Amygdala (tissue), 56 donors: ENCODE measurements at places on chromosomes 1 and 21.

DNA sequence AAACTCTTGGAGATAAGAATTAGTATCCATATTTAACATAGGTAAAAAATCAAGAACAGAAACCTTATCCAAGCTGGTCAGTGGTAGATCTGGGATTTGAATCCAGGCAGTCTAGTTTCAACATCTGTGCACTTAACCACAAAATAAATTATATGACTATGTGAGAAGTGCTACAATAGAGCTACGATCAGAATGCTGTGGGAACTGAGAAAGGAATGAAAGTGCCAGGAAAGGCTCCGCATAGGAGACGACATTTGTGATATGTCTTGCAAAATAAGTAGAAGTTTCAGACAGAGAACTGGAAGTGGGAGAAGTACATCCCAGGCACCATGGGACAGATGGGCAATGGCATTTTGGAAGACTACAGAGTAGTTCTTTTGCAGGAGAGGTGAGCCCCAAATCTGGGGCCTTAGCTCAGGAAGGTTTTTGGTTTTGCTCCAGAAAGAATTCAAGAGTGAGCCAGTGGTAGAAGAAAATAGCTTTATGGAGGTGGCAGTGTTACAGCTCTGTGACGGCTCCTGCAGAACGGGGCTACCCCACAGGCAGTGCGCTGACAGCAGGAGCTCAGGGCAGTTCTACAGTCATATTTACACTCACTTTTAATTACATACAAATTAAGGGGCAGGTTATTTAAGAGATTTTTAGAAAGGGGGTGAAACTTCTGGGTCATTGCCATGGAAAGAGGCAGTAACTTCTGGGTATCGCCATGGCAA lies 25.5 kb upstream of the GJA5 start:
- DNase-seq: no peak

DNA sequence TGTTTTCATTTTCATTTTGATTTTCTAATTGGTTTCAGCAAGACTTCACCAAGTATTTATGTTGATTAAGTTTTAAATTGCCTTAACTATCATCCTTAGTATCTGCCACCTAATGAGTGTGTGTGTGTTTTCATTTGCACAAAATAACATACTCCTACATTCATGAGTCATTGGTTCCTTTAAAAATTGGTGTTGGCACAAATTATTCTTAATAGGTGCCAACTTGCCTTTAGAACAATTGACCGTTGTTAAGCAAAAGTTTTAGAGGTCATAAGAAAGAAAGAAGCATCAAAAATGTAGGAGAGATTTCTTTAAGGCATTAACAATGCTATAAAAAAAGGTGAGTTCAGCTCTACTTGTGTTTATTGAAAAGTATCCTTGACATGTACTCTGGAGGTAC lies 77.5 kb downstream of the FNBP1L start:
- DNase-seq: no peak

DNA sequence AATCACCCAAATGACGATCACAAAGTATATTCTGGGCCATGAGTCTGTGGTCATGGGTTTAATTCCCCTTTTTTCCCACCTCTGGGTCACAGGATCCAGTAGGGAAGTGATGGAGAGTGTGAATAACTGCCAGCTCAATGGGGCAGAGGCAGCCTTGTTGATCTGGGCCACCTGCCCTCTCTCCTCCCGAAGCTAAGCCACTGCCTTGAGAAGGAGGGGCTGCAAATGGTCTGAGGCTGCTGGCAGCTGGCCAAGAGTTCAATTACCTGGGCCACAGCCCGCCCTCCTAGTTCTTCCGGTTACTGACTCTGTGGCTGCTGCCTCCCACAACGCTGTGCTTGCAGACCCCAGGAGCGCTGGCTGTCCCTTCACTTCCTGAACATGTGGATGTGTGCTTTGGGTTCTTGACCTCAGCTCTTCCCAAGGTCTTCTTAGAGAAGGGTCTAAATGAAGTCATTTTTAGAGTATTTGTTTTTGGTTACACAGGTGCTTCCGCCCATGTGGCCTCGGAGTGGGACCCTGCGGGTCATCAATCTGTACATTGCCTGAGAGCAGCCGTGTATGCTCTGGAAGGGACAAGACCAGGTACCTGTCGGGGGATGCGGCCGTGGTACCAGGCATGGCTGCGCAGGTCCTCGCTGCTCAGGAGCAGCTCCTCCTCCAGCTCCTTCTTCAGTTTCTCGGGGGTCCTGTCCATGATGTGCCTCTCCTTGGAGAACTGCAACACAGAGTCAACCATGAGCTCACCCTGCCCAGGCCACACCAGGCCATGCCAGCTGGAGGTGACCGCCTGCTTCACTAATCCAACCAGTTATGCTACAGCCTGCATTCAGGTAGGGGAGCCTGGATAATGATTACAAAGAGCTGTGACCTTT lies 89.7 kb downstream of the BCAR3 start:
- DNase-seq: no peak

- DNase-seq: peak; percentile 4
These were observed at the start of gene ANKRD45 for GRCh38 chr1:173669491-173669941. Gene ANKRD45 (minus strand): TSS chr1:173669851. CDS start chr1:173659418, 10,433 bp downstream.

- DNase-seq: no peak
These were observed 14.8 kb downstream of the LHX4 start for GRCh38 chr1:180244840-180245239.

- no peak for DNase-seq
These were observed 13.3 kb upstream of the S100A2 start for GRCh38 chr1:153578936-153579335.

- no peak for DNase-seq
These were observed 38.3 kb upstream of the SCMH1 start for GRCh38 chr1:41280202-41281032.

DNA sequence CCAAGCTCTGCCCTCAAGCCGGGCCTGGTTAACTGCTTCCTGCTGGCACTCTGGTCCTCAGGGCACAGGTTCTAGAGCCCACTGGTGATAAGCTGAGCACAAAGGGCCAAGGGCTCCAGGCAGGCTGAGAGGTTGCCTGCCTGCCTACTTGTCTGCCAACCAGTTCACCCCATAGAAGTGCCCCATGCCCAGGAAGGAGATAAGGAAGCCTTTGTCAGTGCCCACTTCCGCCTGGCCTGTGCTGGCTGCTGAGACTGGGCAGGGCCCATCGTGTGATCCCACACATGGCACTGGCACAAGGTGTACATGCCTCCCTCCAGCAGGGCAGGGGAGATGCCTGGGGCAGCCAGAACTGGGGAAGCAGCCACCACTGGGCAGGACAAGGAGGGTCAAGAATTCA lies 24.1 kb downstream of the SLC9A1 start:
- no peak for DNase-seq

DNA sequence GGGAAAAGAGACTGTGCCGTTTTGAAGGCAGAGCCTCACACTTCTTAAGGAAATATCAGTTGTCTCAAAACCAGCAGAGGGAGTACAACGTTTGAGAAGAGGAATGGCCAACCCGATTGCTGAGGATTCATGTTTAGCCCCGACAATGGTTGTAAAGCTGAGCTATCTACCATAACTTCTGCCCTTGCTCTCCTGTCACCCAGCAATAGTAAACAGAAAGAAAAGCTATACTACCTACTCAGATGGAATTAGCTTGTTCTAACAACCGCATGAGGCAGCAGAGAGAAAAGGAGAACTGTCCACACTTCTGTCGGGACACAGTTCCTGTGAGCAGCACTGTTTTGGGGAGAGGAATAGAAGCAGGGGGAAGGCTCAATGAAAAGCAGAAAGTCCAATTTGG lies 91.2 kb downstream of the SLC45A1 start:
- no peak for DNase-seq

GRCh38 chr1:150748878-150749719 lies 16.5 kb downstream of the CTSS start:
- DNase-seq: no peak

DNA sequence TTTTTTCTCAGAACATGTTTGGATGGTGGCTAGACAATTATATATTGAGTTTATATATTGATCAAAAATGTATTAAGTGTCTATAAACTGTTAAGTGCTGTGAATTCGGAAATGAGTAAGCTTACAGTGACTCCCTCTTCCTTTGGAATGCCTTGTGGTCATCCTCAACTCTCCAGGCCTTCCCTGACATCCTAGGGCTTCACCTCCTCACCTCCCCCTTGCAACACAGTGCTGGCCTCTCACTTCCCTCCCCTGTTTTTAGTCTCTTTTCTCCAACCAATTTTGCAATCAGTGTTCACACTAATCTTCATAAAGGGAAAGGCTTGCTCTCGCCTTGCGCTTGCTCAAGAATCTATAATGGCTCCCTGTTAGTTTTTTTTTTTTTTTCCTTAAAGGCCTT lies 95.1 kb upstream of the C1orf21 start:
- no peak for DNase-seq
